Subcutaneous adipose tissue (tissue), 4 donors: ENCODE measurements at places on chromosomes 3 and 15. TPM values are rescaled to one million over a fixed set of nuclear protein-coding genes. Genes with fewer than 3 reads are reported as not detected.

The CLDN18 gene
- not detected for total RNA-seq

The SUCNR1 gene
- total RNA-seq, result 2.6 TPM

The GOLGA8M gene
- total RNA-seq, result 18.3 TPM

The KNG1 gene
- not detected for total RNA-seq

The EFHB gene
- total RNA-seq, result not detected
